A549 treated with Mapracorat at 1 μM for 4 hours (cell line): ENCODE measurements at places on chromosomes 5 and 9. TPM values are rescaled to one million over a fixed set of nuclear protein-coding genes. Genes with fewer than 3 reads are reported as not detected.

FOXD1 gene
- 12.2 to 20.7 TPM (median 19.0 TPM) in 5 replicates for total RNA-seq

DNM1 gene
- total RNA-seq, result 77.9 to 94.3 TPM (median 86.7 TPM) in 5 replicates

SPATA6L gene
- total RNA-seq, result 1.6 to 2.5 TPM (median 2.4 TPM) in 5 replicates

FAT2 gene
- total RNA-seq, result 0.04 TPM in 1 of 5 replicates, not detected in the others

PRUNE2 gene
- total RNA-seq, result 0.26 TPM in 1 of 5 replicates, not detected in the others

SLC1A1 gene
- 0.82 to 1.7 TPM (median 1.1 TPM) in 5 replicates for total RNA-seq

SH3GL2 gene
- 0.05 to 0.08 TPM (median 0.07 TPM) in 3 of 5 replicates, not detected in the others for total RNA-seq

RAPGEF6 gene
- 7.8 to 11.6 TPM (median 10.1 TPM) in 5 replicates for total RNA-seq

LCN15 gene
- not detected in 5 replicates for total RNA-seq

MARCHF3 gene
- total RNA-seq, result 0.77 to 2.0 TPM (median 1.3 TPM) in 5 replicates

SYNPO gene
- total RNA-seq, result 18.9 to 27.2 TPM (median 24.9 TPM) in 5 replicates

PTGDS gene
- total RNA-seq, result 0.44 to 0.61 TPM (median 0.47 TPM) in 4 of 5 replicates, not detected in the other

IRF1 gene
- total RNA-seq, result 30.3 to 37.8 TPM (median 33.7 TPM) in 5 replicates
